ENCODE measurements at places on chromosomes 6 and 20. TPM values are rescaled to one million over a fixed set of nuclear protein-coding genes. Genes with fewer than 3 reads are reported as not detected.
A peak's percentile ranks its signal among the peaks of the same experiment; 100 is the strongest.

DNA sequence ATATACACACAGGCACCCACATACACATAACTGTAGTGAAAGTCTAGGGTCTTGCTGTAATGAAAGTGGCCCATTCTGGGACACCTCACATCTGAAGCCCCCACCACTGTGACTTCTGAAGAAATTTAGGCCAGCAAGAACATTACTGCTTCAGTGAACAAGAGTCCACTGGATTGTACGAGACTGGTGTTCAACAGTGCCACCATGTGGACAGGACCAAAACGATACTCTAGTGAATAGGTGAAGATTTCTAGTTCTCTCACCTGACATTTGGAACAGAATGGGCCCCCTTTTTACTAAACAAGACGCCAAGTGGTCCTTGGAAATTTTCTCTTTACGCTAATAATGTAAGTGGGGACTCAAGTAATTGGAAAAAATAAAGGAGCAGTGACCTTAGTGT lies 156.9 kb downstream of the MAFB start:
- DNase-seq: peak; percentile 40

The RAET1L gene
- not detected for total RNA-seq

The MMP24 gene
- 1.7 TPM for total RNA-seq

The TCP11 gene
- not detected for total RNA-seq

All from M059J (cell line).